ENCODE measurements at places on chromosomes 2 and 18.

GRCh38 chr2:215526341-215526740 lies 90.5 kb upstream of the FN1 start:
- DNase-seq, result no peak

GRCh38 chr2:198483051-198483450 lies 678.7 kb downstream of the PLCL1 start:
- DNase-seq, result no peak

- DNase-seq, result no peak
Measured at GRCh38 chr18:77093067-77093430, 39.5 kb downstream of the MBP start.

- no peak for DNase-seq
Measured at GRCh38 chr18:32190209-32190608, 370 bp downstream of the MEP1B start.

- no peak for DNase-seq
Measured at GRCh38 chr2:231795525-231796327, 9.5 kb downstream of the COPS7B start.

- no peak for DNase-seq
Measured at GRCh38 chr2:177093371-177093770, 119.2 kb upstream of the HNRNPA3 start.

DNA sequence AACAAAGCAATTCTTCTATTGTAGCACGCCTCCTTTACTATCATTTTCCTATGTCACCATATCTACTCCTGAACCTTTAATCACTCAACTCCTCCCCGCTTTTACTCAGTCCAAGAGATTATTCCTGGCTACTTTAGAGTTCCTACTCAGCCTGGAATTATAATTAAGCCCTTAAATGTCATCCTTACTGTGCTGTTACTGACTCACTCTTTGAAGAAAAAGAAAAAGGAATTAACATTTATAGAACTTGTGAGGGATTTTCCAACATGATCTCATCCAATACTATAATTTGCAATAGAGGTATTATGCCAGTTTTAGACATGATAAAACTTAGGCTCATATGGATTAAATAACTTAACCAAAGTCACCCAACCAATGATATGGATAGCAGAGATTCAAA lies 61.7 kb downstream of the CCDC88A start:
- DNase-seq, result no peak

- DNase-seq, result no peak
Measured at GRCh38 chr2:72859831-72860262, 27.4 kb upstream of the SPR start.

GRCh38 chr2:109375656-109376055 lies 238.1 kb downstream of the SEPTIN10 start:
- no peak for DNase-seq

DNA sequence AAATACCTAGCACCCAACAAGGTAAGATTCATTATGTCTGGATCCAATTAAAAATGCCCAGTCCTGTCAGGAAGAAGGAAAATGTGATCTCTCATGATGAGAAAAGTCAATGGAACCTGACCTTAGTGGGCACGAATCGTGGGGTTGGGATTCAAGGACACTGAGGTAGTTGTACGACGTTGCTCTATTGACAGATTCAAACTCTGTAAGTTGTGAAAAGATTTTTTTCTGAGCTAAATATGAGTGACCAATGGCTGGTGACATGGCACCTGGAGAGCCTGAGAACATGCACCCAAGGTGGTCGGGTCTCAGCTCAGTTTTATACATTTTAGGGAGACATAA lies 148.2 kb downstream of the NDUFA10 start:
- DNase-seq, result no peak

DNA sequence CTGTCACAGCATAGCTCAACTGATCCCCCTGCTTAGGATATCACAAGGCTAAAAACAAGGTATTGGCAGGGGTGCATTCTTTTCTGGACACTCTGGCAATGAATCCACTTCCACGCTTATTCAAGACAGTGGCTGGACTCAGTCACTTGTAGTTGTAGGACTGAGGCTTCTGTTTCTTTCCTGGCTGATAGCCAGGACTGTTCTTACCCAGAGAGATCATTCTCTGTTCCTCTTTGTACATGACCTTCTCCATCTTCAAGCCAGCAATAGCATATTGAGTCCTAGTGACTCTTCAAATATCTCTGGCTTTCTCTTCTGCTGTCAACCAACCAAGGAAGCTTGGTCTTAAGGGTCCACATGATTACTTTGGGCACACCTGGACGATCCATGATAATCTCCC lies 241.3 kb downstream of the RBM43 start:
- no peak for DNase-seq

DNA sequence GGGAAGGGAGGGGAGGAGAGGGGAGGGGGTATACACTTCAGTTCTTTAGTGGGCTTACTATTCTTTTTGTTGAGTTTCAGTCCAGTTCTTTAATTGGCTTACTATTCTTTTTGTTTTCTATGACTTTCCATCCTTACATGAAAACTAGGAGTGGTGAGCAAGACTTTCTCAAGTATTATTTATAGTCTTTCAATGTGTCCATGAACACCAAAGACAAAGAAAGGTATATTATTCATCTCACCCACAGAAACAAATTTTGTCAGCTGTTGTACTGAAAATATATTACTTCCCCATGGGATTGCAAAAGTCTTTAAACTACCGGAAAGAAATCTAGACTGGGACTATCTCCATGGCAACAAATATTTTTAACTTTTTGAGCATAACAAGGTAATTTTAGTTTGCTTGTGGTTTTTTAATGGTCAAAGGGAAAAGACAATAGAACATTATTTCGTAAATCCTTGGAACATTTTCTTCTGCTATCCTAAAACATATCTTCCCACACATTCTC lies 17.6 kb downstream of the ADAM17 start:
- no peak for DNase-seq

DNA sequence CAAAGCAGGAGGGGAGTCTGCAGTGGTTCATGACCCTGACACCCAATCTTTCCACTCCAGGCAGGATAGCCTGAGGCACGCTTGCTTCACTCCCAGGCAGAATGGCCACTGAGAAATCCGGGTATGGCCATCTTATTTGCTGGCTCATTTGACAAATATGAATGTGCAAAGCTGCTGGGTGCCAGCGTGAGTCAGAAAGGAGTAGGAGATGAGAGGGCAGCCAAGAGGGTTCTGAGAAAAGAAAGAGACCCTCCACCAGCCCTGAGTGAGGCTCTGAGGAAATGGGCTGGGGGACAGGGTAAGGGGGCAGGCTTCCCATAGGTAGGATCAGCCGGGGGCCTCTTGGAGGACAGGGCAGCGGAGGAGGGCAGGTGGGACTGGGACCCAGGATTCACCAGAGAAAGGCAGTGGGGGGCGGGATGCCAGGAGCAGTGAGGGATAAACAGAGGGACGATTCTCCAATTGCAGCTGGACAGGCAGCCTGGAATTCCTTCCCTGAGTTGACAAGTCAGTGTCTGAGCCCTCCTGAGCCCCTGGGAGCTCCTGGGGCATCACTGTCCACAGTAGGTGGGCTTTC lies 15.2 kb downstream of the RAMP1 start:
- no peak for DNase-seq

- DNase-seq, result no peak
Measured at GRCh38 chr2:208363485-208363884, 43.1 kb upstream of the PTH2R start.

DNA sequence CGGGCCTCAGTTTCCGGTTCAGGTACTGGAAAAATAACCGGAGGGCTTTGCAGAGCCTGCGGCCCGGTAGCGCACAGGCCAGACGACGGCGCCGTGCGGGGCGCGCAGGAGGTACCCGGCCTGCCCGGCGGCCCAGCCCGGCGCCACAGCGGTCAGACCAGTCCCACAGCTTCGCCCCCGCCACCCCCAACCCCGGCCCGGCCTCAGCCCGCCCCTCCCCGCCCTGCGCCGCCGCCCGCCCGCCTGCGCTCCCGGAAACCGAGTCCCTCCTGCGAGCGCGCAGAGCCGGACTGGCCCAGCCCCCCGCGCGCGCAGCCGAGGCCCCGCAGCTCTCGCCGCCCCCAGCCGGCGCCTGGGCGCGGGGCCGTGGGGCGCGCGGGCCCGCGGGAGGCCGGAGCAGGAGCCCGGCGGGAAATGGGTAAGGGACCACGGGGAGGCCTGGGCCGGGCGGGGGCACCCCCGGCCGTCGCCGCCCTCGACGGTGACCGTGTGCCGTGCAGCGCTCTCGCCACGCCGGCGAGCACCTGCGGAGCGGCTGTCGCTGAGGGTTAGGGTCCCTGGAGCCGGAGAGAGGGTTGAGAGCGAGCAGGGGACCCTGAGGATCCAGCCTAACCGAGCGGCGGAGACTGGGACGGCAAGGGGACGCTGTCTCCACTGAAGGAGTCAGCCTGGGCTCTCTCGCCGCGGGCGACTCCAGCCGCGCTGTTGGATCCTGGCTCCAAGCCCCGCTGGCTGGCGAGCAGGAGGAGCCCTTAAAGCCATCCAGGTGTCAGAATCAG lies 16.5 kb upstream of the PSD4 start:
- no peak for DNase-seq

- no peak for DNase-seq
Measured at GRCh38 chr2:26905341-26906198, 57.6 kb downstream of the DPYSL5 start.

GRCh38 chr2:34105006-34105767 lies 506.1 kb upstream of the FAM98A start:
- DNase-seq, result no peak

- no peak for DNase-seq
Measured at GRCh38 chr2:160505256-160505655, 11.6 kb upstream of the RBMS1 start.

DNA sequence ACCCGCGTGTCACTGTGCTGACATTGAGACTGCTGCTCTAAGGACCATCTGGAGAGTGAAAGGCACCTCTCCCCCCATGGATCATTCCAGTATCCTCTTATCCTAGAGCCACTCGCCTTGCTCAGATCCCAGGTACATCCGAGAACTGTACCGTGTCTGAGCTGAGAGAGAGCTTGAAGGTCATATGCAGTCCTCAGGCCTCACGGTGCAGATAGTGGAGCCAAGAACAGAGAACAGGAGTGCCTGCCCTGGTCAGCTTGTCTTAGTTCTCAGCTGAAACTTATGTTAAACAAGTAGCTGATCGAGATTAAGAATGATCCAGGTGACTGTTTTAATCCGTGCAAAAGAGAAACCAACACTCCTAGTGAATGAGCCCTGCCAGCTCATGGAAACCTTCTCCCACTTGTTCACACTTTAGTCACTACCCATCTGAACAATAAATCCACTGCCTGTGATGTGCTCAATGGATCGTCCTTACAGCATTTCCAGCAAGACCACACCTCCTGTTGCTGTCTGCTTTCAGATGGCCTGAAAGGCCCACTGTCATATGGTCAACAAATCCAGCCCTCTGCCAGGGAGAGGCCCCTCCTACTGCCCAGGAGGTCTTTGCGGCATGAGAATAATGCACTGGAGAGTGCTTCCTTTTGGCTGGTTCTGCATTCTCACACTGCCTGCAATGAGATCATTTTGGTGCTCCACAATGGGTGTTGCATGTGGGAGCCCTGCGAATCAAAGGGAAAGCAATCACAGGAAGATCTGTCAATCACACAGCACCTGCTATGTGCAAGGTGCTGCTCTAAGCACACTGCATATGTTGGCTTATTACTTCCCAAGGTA lies 43.7 kb upstream of the APCDD1 start:
- DNase-seq, result no peak

DNA sequence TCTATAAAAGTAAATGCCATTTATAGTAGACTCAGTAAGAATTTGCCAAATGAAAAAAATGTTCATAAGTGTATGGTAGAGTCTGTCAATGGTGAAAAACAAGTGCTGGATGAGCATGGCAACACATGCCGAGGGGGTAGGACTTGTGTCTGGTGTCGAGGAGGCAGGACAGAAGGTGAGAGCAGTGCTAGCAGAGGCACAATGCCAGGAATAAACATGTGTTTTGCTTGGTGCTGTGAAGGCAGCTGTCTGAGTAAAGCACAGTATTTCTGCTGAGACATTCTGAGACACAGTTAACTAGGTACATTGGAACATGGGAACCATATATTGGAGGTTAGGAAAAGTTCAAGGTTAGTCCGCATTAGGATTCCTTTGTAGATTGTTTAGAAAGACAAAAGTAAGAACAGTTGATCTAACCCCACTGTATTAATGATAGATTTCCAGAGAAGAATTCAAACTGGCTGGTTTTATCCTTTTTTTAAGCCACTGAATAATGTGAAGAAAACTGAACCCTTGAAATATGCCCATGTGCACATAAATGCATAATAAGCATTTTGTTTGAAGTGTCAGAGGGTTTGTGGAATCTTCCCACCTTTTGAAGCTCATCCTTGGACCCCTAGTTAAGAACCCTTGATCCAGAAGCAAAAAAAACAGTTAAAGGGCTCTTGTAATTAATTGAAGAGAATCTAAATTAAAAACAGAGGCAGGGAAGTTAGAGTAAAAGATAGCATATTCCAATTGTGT lies 7.1 kb downstream of the RBM45 start:
- no peak for DNase-seq

GRCh38 chr2:233048569-233049193 lies 11.5 kb upstream of the INPP5D start:
- no peak for DNase-seq

DNA sequence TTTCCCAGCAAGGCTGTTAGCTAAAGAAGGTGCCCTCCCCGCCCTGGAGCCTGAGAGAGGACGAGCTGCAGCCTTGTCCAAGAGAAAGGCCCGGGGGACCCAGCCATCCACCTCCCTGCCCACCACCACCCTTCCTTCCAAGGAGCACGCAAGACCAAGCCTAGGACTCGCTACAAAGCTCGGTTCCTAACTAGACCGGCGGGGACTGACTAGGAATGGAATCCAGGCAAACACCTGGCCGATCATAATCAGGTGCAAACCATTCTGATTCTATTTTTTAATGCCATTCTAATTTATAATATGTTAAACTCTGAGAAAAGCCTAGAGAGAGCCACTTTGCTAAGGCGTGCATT lies 19.7 kb upstream of the TUBB6 start:
- DNase-seq, result no peak

DNA sequence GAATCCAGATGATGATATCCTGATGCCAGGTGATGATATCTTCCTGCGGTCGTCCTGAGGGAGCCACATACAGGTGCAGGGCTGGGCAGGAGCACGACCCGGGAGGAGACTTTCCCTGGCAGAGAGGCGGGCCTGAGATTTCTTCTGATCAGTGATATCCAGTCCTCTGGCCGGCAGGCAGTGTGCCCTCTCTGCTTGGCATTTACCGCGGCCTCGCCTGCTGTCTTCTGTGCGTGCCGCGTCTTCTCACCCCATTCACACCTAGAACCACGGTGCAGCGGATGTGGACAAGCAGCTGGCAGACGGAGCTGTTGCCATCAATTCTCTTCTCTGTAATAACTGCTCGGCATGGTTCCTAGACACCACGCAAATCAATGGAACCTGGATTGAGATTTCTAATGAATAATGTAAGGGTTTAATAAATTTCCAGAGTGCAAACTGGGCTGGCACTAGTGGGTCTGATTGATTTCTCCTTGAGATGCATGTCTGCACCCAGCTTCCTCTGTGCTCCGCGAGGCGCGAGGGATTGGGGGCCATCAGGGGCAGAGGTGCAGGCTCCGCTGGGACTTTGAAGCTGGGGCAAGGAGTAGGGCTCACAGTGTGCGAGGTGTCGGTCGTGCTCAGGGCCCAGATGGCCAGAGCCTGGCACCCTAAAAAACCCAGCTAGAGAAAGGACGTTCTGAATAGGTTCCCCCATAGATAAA lies 208.9 kb upstream of the HDAC4 start:
- no peak for DNase-seq
